Hematopoietic multipotent progenitor cell treated with erythropoietin and hydrocortisone succinate and interleukin-3 and kit ligand, for 15 days (in vitro differentiated cells): ENCODE measurements at places on chromosomes 12 and 14.
A peak's percentile ranks its signal among the peaks of the same experiment; 100 is the strongest.

- no peak for DNase-seq
These were observed 1.1 kb downstream of the SP1 start for GRCh38 chr12:53380794-53381730.

DNA sequence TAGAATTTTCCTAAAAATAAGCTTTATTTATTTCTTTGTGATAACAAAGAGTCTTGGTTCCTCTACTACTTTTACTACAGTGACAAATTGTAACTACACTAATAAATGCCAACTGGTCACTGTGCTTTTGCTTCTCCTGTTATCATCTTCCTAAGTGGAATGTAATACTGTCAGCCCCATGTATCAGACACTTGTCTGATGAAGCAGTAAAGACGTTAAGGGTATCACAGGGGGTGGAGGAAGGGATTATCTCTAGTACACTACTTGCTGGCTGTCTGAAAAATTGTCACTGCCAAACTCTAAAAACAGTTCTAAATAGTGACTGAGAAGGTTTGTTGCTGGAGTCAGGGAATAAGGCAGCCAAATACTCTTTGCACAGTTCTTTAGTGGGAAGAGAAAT lies 11.3 kb downstream of the ASB8 start:
- peak; percentile 24 for DNase-seq

- DNase-seq: no peak
These were observed 16.5 kb upstream of the FIGNL2 start for GRCh38 chr12:51864833-51865670.

- no peak for DNase-seq
These were observed 243.0 kb downstream of the TTC8 start for GRCh38 chr14:89067293-89067972.

GRCh38 chr14:50762931-50763300 lies 68.0 kb downstream of the NIN start:
- no peak for DNase-seq

DNA sequence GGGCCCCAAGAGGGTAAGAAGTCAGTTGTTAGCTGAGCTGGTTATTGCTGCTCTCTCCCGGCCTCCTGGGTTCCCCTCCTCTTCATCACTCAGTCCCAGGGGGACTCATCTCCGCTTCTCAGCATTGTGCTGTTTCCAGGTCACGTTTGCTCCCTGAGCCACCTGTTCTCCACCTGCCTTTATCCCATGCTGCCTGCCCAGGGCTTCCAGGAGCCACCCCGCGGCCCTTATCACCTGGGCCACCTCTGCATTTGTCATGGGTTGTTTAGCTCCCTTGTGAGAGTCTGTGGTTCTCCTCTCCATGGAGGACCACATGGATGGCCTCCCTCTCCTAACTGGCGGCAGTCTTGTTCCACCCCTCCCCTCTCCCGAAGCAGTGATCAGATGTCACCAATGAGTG lies 36.0 kb downstream of the SYNDIG1L start:
- DNase-seq: no peak

DNA sequence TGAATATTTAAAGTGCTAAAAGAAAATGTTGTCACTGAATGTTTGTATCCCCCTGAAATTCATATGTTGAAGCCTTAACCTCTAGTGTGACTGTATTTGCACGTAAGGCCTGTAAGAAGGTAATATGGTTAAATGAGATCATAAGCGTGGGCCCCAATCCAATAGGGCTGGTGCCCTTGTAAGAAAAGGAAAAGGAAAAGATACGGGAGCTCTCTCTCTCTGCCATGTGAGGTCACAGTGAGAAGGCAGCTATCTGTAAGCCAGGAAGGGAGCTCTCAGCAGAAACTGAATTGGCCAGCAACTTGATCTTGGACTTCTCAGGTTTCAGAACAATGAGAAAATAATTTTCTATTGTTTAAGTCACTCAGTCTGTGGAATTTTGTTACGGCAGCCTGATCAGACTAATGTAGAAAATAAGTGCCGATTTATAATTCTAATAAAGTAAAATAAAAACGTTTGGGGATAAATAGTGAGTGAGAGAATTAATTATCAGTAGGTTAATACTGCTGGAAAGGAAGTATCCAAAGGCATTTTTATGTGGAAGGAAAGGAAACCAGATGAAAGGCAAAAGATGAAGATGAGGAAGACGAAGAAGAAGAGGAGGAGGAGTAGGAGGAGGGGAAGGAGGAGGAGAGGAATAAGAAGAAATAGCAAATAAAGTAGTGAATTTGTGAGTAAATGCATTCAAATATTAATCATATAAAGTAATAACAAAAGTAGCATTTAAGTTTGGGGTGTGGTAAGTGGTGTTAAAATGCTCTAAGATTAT lies 188.5 kb upstream of the KRR1 start:
- no peak for DNase-seq

- DNase-seq: no peak
These were observed 16.6 kb downstream of the GLRX5 start for GRCh38 chr14:95551435-95551834.

GRCh38 chr12:22689876-22690275 lies 64.9 kb downstream of the ETNK1 start:
- DNase-seq: no peak

GRCh38 chr14:68449561-68450181 lies 343.2 kb downstream of the ZFP36L1 start:
- no peak for DNase-seq

DNA sequence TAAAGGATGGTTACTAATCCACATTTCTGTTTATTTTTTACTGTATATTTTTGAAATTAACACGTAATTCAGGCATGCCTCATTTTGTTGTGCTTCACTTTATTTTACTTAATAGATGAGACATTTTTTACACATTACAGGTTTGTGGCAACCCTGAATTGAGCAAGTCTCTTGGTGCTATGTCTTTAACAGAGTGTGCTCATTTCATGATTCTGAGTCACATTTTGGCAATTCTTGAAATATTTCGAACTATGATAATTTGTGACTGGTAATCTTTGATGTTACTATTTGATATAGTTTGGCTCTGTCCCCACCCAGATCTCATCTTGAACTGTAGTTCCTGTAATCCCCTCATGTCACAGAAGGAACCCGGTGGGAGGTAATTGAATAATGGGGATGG lies 1120.5 kb upstream of the FLRT2 start:
- DNase-seq: no peak

- DNase-seq: peak; percentile 33
These were observed 105.1 kb upstream of the TMEM260 start for GRCh38 chr14:56474419-56475022.

GRCh38 chr12:117038023-117038680 lies 61.1 kb downstream of the TESC start:
- no peak for DNase-seq

DNA sequence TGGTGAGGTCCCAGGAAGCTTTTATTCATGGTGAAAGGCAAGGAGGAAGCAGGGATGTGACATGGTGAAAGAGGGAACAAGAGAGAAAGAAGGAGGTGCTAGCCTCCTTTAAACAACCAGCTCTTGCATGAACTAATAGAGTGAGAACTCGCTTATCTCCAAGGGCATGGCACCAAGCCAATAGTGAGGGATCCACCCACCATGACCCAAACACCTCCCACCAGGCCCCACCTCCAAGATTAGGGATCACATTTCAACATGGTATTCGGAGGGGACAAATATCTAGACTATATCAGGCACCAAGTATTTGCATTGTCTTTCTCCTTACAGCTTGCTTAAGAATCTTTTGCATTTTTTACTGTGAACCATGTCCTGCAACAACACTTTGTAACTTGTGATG lies 91.9 kb upstream of the DHRS4 start:
- DNase-seq: peak; percentile 25

GRCh38 chr12:26224657-26225056 lies 29.3 kb downstream of the SSPN start:
- no peak for DNase-seq

DNA sequence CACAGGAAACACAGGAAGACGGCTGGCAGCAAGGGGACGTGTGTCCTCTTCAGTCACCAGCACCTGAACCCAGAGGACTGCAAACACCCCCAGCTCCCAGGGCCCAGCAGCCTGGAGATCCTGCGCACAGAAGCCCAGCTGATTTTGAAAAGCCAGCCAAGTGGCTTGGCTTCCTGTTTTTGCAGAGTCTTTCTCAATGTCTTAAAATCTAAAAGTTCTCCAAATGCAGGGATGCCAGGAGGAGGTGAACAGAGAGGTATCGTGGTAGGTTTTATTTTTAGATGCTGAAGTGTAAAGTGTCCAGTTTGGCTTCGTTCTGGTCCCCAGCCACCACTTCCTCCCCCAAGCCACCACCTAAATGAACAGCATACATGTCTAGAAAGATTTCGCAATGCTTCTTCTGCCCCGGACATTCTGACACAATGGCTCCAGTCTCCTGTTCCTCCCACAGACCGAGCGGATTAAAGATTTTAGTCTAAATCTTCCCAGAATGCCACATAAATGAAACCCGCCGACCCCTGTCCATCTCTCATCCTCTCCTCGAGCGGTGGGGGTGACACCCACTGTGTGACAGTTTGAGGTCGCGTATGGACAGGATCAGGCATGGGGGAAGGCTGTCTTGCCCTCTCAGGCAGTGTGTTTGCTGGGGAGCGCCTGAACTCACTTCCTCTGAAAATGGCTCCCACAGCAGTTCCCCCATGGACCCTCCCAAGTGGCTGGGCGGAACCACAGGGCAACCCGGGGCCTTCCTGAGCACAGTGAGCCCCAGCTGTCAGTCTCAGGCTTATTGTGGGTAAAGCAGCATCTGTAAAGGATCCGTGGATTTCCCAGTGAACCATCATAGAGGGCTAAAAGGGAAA lies 41.6 kb downstream of the ITPK1 start:
- DNase-seq: no peak

DNA sequence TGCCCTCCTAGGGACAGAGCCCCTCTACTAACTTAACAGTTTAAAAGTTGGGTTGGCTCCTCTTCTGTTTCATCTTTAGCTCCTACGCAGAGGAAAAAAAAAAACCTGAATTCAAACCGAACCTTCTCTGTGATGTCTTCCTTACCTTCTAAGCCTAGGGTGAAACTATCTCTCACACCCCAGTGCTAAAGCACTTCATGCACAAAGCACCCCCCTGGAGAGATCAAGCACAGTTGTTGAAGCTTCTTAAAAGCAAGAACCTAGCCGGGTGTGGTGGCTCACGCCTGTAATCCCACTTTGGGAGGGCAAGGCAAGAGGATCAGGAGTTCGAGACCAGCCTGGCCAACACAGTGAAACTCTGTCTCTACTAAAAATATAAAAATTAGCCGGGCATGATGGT lies 37.6 kb downstream of the CORO1C start:
- no peak for DNase-seq

DNA sequence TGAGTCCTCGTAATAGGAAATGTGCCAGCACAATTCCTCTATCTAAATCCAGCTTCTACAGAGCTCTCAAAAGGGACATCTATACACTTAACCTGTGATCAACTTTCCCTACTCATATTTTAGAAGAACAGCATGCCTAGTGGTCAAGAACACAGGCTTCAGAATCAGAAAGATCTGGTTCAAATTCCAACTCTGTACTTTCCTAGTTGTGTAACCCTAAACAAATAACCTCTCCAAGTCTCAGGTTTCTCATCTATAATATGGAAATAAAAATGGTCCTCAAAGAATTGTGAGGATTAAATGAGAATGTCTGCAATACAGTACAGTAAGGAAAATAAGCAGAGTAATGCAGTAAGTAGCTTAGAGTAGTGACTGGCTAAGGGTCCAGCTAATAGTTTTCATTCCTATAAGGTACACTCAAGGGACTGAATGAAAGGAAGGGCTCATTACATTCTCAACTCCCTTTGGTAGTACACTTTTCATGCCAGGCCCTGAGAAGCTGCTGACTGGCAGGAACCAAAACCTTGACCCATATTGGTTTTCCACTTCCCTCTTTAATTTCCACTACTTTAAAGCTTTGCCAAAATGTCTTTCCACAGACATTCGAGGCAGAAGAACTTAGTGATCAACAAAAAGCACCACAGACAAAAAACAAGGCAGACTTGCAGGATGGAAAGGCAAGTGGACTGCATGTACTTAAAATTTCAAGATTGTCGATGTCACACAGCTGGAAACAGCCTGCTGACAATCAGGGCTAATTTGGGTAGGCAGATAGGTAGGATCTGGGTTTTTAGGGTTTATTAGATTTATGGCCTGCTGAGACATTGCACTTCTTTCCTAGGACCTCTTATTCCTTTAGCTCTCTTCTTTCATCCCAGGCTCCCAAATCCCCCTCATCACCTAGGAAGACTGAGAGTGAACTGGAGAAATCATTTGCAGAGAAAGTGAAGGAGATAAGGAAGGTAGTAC lies 4.3 kb downstream of the CCDC196 start:
- no peak for DNase-seq

- DNase-seq: no peak
These were observed 273.9 kb upstream of the MIS18BP1 start for GRCh38 chr14:45526715-45527549.

GRCh38 chr14:103384450-103385151 lies 614 bp upstream of the MARK3 start:
- DNase-seq: no peak

DNA sequence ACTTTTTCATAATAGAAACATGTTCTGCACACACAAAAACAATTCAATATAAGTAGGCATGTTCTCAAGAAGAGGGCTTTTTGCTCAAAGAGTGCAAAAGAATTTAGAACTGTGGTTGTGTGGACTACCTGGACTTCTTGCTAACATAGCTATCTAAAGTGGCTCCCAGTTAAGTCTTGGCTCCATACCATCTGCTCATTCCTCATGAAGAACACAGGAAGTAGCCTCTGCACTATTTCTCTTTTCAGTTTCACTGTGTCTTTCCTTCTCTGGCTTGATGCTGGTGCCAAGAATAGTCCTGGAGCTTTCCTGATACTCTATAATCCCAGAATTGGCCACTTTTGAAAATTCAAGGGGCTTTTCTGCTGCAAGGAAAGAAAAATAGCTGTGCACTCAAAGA lies 127.4 kb downstream of the CCER1 start:
- DNase-seq: no peak
